Naive B cell (primary cell): ENCODE measurements at places on chromosomes 13 and 19. TPM values are rescaled to one million over a fixed set of nuclear protein-coding genes. Genes with fewer than 3 reads are reported as not detected.

SLAIN1 gene
- 21.4 TPM for polyA plus RNA-seq

ZNF699 gene
- polyA plus RNA-seq = 12.3 TPM

LIG4 gene
- polyA plus RNA-seq = 9.1 TPM

DNA sequence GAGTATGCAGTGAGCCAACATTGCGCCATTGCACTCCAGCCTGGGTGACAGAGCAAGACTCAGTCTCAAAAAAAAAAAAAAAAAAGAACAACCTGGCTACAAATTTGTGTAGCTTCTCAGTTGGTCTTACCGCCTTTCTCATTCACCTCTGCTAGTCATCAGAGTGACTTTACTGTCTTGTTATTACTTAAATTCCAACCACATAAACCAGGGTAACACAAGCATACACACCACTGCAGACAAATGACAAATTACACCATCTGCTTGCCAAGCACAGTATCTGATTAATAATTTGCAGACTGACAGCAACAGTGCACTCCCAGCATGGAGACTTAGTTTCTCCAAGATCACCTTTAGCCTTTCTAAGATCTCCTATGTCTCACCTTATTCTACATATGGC lies 11.0 kb downstream of the ZNF14 start:
- no peak for DNase-seq

GRCh38 chr19:49593233-49594113 lies 2.5 kb downstream of the PRR12 start:
- peak; percentile 85 for DNase-seq

GRCh38 chr19:51593138-51593890 lies 22.2 kb downstream of the ZNF175 start:
- DNase-seq = no peak

DNA sequence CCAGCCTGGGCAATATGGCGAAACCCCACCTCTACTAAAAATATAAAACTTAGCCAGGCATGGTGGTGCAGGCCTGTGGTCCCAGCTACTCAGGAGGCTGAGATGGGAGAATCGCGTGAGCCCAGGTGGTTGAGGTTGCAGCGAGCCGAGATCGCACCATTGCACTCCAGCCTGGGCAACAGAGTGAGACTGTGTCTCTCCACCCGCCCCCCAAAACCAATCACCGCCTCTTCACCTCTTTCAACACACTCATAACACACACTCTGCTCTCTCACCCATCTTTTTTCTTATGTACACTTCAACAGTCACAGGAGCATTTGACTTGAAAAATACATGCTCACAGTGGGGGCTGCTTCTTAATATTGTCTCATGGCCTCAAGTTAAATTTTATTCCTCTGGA lies 76.8 kb downstream of the ESD start:
- no peak for DNase-seq

- no peak for DNase-seq
Measured at GRCh38 chr19:42143341-42144234, 11.3 kb upstream of the POU2F2 start.
